Stimulated activated naive CD4-positive, alpha-beta T cell treated with Interleukin-2 at 50 U/mL for 16 hours (primary cell): ENCODE measurements at places on chromosomes 12 and 14.

- no peak for DNase-seq
Observed at GRCh38 chr14:44291366-44291915, 215.6 kb downstream of the FSCB start.

- DNase-seq, result no peak
Observed at GRCh38 chr12:60475825-60476224, 880.0 kb downstream of the SLC16A7 start.

GRCh38 chr12:271161-271560 is 8.5 kb upstream of the SLC6A13 start:
- no peak for DNase-seq

DNA sequence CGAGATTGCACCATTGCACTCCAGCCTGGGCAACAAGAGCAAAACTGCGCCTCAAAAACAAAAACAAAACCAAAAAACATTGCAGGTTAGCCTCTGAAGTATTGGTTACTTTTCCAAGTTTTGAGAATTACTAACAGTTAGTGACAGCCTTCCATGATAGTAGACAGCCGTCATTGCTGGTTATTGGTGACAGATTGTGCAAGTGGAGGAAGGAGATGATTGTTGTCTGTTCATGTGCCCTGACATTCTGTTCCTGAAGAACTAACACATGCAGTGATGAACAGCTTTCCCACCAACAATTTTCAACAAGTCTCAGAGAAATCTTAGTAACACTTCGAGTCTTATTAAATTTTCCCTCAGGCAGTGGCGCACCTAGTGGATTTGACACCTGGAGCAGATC is 89.3 kb upstream of the NAP1L1 start:
- DNase-seq, result no peak

GRCh38 chr12:100801320-100801719 is 6.7 kb downstream of the ANO4 start:
- no peak for DNase-seq

GRCh38 chr14:49585803-49586672 is at the start of gene RPS29:
RPS29 (minus strand) TSS chr14:49586380; CDS start chr14:49586346, 34 bp downstream.
- peak; percentile 95 for DNase-seq

GRCh38 chr14:62546862-62547474 is 498.3 kb downstream of the KCNH5 start:
- no peak for DNase-seq

DNA sequence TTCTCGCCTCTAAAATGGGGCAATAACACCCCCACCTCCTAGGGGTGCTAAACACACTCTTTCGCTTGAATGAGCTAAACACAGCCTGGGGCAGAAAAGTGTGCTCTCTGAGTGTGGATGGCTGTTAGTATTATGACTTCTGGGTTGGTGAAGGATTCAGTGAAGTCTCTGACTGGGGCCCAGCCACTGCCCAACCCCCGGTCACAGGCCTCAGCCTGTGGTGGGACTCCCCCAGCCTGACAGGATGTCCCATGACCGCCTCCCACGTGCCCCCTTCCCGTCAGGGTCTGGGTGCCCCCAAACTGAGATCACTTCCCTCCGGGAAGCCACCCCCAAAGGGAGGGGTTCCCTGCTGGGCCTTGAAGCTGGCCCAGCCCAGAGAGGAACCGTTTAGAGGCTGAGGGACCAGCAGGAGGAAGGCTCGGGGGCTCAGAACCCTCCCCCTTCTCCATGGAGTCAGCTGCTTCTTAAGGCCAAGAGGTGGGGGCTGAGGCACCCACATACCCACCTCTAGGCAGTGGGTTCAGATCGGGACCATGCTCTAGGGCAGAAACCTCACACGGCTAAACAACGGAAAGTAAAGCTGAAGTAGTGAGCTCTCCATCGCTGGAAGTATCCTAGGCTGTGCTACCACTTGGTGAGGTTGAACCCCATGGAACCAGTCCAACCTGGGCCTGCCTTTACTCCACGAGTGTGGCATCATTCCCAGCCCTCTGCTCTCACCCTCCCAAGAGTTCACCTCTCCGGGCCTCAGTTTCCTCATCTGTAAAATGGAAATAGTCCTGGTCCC is 13.8 kb downstream of the DTX1 start:
- no peak for DNase-seq

GRCh38 chr12:69666798-69667197 is 32.3 kb downstream of the BEST3 start:
- DNase-seq, result no peak

DNA sequence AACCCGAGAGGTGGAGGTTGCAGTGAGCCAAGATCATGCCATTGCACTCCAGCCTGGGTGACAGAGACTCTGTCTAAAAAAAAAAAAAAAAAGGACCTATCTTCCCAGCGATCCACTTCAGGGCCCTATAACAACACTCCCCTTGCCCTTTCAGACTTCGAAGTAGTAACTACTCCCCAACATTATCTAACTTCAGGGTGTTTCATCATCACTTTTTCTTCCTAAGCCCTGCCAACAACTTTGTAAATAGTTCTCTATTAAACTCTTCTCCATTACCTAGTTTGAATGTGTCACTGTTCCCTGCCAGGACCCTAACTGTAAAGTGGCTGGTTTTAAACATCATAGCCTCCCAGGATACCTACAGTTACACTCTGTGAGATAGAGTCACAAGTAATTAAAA is 220.8 kb downstream of the BTG1 start:
- DNase-seq, result no peak

- no peak for DNase-seq
Observed at GRCh38 chr12:9736936-9737705, 4.2 kb upstream of the CLECL1 start.

- DNase-seq, result no peak
Observed at GRCh38 chr12:105240228-105240627, 4.3 kb upstream of the APPL2 start.

- DNase-seq, result no peak
Observed at GRCh38 chr12:12818701-12819100, 5.6 kb downstream of the DDX47 start.

DNA sequence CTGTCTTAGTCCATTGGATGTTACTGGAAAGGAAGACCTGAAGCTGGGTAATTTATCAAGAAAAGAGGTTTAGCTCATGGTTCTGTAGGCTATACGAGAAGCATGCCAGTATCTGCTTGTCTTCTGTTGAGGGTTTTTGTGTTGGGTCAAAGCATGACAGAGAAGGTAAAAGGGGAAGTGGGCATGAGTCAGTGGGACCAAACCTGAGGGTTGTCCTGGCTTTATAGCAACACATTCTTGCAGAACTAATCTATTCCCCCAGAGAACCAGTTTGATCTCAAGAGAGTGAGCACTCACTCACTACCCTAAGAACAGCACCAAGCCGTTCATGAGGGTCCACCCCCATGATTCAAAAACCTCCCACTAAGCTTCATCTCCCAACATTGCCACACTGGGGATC is 19.0 kb upstream of the KRAS start:
- DNase-seq, result no peak

DNA sequence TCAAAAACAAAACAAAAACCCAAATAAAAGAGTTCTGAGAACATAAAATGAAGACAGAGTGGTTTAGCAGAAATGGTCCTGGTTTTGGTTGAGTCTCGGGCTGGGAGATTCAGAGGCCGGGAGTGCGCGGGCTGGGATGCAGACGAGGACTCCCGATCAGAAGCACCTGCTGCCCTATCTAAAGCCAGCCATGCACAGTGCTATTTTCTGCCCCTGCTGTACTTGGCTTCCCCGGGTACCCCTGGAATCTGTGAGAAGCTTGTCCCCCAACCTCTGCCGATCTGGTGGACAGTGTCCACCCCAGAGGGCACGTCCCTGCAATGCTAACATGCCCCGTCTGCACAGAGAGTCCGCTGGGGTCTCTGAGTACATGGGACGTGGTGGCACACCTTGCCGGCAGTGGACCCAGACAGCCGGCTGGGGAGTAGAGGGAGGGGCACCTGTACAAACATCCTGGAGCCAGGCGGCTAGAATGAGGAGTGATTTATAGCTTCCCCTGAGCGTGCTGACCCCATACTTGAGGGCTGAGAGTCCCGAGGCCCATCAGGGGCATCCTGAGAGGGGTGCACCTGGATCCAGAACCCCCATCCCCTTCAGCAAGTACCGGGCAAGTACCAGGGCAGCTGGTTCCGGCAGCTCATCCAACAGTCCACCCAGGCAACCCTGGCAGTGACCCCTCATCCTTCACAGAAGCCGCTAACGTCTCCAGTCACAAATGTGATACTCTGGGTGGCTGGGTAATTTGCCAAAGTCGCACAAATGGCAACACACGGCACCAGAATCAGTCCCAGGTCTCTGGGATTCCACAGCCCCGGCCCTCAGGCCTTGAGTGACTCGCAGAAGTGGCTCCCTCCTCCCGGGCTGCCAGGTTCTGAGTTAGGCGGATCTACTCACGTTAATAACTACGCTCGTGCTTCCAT is 37.1 kb downstream of the CHGA start:
- no peak for DNase-seq

GRCh38 chr12:84696908-84697540 is 215.6 kb downstream of the SLC6A15 start:
- DNase-seq, result no peak

- DNase-seq, result peak; percentile 30
Observed at GRCh38 chr14:65101631-65102440, 481 bp downstream of the MAX start.

DNA sequence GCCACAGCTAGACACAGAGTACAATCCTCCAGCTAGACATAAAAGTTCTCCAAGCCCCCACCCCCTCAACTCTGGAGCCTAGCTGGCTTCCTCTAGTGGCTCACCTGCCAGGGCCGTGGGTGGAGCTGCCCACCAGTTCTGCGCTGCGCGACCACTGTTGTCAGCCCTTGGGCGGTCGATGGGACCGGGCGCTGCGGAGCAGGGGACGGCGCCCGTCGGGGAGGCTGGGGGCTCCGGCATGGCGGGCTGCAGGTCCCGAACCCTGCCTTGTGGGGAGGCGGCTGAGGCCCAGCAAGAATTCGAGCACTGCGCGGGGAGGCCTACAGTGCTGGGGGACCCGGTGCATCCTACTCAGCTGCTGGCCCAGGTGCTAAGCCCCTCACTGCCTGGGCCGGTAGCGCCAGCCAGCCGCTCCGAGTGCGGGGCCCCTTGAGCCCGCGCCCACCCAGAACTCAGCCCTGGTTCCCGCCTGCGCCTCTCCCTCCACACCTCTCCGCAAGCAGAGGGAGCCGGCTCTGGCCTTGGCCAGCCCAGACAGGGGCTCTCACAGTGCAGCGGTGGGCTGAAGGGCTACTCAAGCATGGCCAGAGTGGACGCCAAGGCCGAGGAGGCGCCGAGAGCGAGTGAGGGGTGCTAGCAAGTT is 51.0 kb downstream of the RTN1 start:
- DNase-seq, result no peak

- DNase-seq, result no peak
Observed at GRCh38 chr12:124904306-124905098, 9.9 kb downstream of the UBC start.

DNA sequence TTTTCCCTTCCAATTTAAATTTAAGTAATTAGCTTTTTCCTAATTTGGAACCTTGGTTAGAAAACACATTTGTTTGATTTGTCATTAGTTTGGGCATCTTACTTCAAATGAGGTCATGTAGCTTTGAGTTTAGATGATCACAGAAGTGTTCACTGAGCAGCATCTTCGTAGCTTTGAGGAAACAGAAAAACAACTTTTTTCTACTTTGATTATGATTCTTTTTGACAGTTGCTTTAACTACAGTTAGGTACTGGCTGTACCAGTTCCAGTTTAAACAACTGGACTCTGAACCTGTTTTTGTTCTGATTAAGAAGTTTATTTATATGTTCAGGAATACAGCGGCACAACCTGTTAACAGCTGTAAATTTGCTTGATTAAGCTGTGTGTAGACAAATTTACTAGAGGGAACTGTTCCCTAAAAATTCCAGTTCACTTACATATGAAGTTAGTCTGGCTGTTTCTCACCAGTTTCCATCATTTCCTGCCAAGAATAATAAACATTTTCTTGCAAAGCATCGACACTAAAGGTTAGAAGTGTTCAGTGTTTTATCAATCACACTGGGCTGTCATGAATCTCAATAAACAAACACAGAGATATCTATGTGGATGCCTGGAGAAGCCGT is 191.9 kb downstream of the RAD51B start:
- DNase-seq, result no peak

DNA sequence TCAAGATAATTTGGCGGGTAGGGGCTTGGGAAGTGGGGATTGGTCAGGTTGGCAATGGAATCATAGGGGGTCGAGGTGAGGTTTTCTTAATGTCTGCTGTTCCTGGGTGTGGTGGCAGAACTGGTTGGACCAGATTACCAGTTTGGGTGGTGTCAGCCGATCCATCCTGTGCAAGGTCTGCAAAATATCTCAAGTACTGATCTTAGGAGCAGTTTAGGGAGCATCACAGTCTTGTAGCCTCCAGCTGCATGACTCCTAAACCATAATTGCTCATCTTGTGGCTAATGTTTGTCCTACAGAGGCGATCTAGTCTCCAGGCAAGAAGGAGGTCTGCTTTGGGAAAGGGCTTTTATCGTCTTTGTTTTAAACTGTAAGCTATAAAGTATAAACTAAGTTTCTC is 868.4 kb downstream of the DIO2 start:
- no peak for DNase-seq

DNA sequence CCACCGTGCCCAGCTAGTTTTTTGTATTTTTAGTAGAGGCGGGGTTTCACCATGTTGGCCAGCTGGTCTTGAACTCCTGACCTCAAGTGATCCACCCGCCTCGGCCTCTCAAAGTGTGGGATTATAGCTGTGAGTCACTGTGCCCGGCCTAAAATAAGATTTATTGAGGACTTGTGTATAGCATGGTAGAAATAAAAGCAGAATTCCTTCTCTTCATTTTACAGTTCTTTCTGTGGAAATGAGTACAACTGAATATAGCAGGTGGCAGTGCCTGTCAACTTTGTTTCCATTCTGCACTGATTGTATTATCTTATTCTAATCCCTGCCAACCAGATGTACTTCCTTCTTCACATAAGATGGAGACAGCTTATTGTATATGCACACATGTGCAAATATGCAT is 41.0 kb downstream of the DIP2B start:
- DNase-seq, result no peak

DNA sequence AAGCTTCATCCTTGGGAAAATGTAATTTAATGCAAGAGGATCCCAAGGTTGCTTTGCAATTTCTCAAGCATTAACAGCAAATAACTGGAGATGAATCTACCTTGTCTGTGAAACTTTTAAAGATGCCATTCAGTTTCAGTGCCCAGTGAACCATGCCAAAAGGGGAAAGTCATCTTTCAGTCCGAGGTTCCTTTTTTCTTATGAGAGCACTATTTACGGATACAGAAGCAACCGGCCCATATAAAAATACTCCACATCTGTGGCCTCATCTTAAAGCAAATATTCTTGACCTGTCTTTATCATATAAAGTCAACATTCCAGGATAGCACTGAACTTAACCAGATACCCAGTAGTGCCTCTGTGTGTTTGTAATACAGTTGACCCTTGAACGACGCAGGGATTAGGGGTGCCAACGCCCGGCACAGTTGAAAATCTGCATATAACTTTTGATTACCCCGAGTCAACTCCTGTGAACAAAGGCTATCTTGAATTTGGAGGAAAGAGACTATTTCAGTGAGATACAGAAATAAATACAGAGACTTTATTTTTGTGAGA is 209.4 kb downstream of the PCNX1 start:
- DNase-seq, result no peak
